Memory B cell (primary cell): ENCODE measurements at places on chromosomes 2 and 18.

GRCh38 chr2:102551329-102552096, 67.8 kb upstream of the SLC9A2 start:
- no peaks in the 10 kb centered on the region for H3K27me3 ChIP-seq
- H3K36me3 ChIP-seq = peaks cover 1% of the 10 kb centered on the region
- no peaks in the 10 kb centered on the region for H3K4me1 ChIP-seq
- no peak for DNase-seq

DNA sequence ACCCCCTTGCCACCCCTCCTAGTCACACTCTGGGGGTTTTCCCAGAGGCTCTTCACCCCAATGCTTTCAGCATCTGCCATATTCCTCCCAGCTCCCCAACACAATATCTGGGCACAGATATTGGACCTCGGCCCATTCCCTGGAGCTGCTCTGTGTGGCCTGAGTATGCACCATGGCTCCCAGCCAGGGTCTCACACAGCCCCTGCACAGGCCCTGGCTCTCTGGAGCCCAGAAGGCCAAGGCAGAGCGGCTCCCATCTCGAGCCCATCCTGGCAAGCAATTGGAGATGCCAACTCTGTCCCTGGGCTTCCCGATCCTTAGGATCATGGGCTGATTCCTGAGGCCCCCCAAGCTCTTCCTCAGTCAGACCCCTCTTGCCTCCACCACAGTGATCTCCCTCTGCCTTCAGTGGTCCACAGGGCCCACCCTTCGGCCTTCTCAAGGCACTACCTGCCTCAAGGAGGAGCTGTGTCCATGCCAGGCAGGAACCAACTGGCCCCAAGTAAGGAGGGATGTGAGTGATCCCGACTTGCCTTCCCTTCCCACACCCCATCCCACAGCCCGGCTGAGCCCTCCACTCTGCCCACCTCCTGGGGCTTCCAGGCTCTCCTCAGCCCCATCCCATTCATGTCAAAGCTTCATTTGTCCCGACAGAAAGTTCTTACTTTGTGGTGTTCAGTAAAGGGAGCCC, 62.7 kb downstream of the ADD2 start:
- H3K4me3 ChIP-seq = no peak overlapping the region
- no peaks in the 10 kb centered on the region for H3K27me3 ChIP-seq
- DNase-seq = no peak

DNA sequence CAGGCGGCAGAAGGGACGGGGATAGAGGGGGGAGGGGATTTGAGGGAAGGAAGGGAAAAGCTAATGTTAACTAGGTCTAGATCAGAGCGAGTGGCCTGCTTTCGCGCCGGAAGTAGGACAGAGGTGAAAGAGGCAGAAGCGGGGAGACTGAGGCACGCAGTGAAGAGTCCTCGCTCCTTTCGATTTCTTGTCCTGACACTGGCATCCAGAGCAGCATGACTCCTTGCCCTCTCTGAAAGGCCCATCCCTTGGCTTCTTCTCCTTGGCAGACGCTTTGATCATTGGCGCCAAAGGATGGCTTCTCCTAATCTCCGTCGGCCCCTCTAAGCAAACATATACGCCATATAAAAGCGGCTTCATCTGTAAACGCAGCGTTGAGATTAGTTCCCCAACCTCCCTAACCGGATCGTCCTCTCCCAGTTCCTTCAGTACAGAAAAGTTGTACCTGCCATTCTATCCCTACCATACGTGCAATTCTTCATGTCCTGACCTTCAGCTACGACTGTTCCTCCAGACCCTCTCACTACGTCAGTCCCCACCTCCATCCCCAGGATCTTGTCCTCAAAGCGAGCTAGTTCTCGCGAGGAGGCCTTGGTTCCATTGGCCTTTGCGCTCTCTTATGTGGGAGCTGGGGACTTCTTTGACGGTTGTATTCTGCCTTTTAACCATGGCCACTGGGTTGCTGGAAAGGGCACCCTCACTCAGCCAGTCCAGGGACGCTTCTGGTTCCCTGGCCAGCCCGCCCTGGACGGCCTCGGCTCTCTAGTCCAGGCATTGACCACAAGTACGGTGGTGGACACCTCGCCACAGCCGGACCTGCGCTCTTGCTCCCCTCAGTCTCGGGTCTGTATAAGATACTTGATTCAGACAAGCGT, 857 bp upstream of the NEUROD1 start:
- H3K27me3 ChIP-seq = peaks cover 45% of the 10 kb centered on the region
- peaks cover 7% of the 10 kb centered on the region for H3K36me3 ChIP-seq
- DNase-seq = no peak
- peak overlapping the region; percentile 51 for H3K4me3 ChIP-seq
- no peak overlapping the region for H3K27ac ChIP-seq

DNA sequence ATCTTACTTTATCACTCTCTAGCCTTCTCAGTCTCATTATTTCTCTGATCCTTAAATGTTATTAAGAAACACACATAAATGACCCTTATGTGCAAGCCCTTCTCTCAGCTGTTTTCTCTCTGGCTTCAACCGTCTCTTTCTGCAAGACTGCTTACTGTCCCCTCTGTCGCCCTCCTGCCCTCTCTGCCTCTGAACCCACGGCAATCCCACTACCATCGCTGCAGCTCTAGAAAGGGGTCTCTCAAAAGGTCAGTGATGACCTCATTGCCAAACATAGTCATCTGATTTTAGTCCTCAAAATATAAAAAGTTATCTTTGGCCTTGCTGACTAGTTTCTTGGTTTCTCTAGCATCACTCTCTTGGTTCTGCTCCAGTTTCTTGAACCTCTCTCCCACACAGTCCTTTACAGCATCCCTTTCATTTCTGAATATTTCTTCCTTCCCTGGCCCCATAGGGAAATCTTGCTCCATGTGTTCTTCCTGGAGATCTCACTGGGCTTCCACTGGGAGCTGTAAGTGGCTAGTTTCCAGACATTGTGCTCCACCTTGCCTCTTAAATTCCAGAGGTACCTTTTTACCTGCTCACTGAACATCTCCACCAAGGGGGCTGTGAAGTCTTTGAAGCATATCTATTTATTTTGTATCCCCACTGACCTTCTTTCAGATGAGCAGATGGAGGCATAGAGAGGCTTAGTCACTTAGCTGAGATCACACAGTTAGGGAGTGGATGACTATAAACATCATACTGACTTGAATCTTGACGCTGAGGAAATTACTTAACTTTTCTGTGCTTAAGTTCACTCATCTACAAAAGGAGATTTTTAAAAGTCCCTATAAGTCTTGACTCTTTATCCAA, 96.2 kb downstream of the PDE1A start:
- no peak overlapping the region for H3K27ac ChIP-seq
- DNase-seq = no peak
- no peaks in the 10 kb centered on the region for H3K4me1 ChIP-seq
- H3K4me3 ChIP-seq = no peak overlapping the region
- H3K27me3 ChIP-seq = no peaks in the 10 kb centered on the region
- H3K36me3 ChIP-seq = no peaks in the 10 kb centered on the region

- peaks cover 2% of the 10 kb centered on the region for H3K36me3 ChIP-seq
- H3K27me3 ChIP-seq = peaks cover 1% of the 10 kb centered on the region
- H3K4me3 ChIP-seq = no peak overlapping the region
- no peaks in the 10 kb centered on the region for H3K4me1 ChIP-seq
- no peak overlapping the region for H3K27ac ChIP-seq
These were observed 40.6 kb upstream of the MSTN start for GRCh38 chr2:190103144-190103543.

GRCh38 chr2:144505245-144505831, 14.6 kb downstream of the ZEB2 start:
- peaks cover 50% of the 10 kb centered on the region for H3K4me1 ChIP-seq
- peaks cover 9% of the 10 kb centered on the region for H3K36me3 ChIP-seq
- H3K27me3 ChIP-seq = no peaks in the 10 kb centered on the region
- H3K27ac ChIP-seq = peak overlapping the region; percentile 56

- H3K4me1 ChIP-seq = no peaks in the 10 kb centered on the region
- no peak overlapping the region for H3K27ac ChIP-seq
- DNase-seq = no peak
- no peak overlapping the region for H3K4me3 ChIP-seq
- no peaks in the 10 kb centered on the region for H3K36me3 ChIP-seq
- no peaks in the 10 kb centered on the region for H3K27me3 ChIP-seq
These were observed 391.5 kb upstream of the VWC2L start for GRCh38 chr2:214019229-214019972.

DNA sequence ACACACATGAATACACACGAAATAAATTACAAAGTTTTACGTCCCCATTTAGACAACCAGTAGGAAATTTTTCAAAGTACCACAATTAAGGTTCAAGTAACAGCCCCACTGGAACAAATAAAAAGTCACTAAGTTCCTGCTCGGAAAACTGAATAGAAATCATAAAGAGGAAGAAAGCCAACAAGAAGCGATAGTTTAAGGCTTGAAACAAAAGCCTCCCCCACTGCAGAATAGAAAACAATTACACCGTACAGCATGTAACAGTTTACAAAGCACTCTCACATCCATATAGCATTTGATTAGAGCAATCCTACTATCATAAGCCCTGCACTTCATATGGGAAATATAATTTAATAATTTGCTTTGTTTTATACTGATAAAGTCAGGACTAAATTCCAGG, 15.5 kb downstream of the KLF7 start:
- H3K36me3 ChIP-seq = peaks cover 9% of the 10 kb centered on the region
- DNase-seq = no peak
- H3K4me3 ChIP-seq = no peak overlapping the region
- no peaks in the 10 kb centered on the region for H3K27me3 ChIP-seq
- H3K27ac ChIP-seq = no peak overlapping the region
- H3K4me1 ChIP-seq = peaks cover 42% of the 10 kb centered on the region

DNA sequence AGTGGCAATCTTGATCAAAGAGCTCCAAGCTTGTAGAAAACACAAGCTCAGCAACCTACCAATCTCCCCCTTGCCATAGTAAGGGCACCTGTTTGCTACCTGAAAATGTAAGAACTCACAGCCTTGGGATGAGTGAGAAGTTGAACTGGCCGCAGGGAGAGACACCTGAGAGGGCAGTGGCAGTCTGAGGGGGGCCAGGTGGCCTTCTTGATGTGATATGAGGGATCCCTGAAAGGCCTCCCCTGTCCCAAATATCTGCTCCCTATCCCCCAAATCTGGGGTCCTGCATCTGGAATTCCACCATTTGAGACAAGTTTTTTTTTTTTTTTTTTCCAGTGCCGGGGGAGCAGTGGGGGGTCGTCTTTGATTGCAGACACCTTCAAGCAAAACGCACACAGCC, 230.2 kb upstream of the SMAD2 start:
- H3K27ac ChIP-seq = no peak overlapping the region
- H3K36me3 ChIP-seq = no peaks in the 10 kb centered on the region
- H3K4me3 ChIP-seq = peak overlapping the region; percentile 57
- peaks cover 16% of the 10 kb centered on the region for H3K27me3 ChIP-seq
- DNase-seq = no peak

DNA sequence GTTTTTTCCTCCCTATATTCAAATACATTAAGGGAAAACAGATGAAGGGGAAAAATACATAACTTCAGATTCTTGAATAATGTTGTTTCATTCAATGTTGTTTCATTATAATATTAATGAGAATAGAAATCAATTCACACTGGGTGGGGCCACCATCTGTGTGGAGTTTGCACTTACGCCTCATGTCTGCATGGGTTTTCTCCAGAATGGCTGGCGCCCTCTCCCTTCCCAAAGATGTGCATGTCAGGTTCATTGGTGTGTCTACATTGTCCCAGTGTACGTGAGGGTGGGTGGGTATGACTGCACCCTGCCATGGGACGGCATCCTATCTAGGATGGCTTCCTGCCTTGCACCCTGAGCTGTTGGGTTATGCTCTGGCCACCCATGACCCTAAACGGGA, 51.7 kb downstream of the COBLL1 start:
- H3K27me3 ChIP-seq = no peaks in the 10 kb centered on the region
- DNase-seq = no peak
- no peak overlapping the region for H3K4me3 ChIP-seq
- peaks cover 1% of the 10 kb centered on the region for H3K36me3 ChIP-seq

- H3K27me3 ChIP-seq = no peaks in the 10 kb centered on the region
- no peak overlapping the region for H3K27ac ChIP-seq
- H3K4me1 ChIP-seq = no peaks in the 10 kb centered on the region
- DNase-seq = no peak
- H3K36me3 ChIP-seq = no peaks in the 10 kb centered on the region
These were observed 174.3 kb downstream of the ERBB4 start for GRCh38 chr2:212364112-212364985.

DNA sequence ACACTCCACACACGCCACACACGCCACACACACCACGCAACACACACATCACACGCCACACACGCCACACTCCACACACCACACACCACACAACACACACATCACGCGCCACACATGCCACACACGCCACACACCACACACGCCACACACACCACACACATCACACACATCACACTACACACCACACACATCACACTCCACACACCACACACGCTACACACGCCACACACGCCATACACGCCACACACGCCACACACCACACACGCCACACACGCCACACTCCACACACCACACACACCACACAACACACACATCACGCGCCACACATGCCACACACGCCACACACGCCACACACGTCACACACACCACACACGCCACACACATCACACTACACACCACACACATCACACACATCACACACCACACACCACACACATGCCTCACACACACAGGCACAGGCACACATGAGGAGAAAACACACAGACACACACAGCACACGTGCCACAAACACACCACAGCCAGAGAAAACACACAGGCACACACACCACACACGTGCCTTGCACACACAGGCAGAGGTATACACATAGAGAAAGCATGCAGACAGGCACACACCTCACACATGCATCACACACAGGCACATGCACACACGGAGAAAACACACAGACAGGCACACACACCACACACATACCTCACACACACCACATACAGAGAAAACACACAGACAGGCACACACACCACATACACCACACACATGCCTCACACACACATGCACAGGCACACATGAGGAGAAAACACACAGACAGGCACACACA, 241.5 kb upstream of the MYT1L start:
- no peak overlapping the region for H3K27ac ChIP-seq
- no peak for DNase-seq
- H3K4me3 ChIP-seq = no peak overlapping the region
- H3K27me3 ChIP-seq = peaks cover 1% of the 10 kb centered on the region

- peaks cover 41% of the 10 kb centered on the region for H3K4me1 ChIP-seq
- peak overlapping the region; percentile 4 for H3K4me3 ChIP-seq
- H3K36me3 ChIP-seq = peaks cover 19% of the 10 kb centered on the region
- no peak for DNase-seq
- no peaks in the 10 kb centered on the region for H3K27me3 ChIP-seq
These were observed 2.4 kb downstream of the TMEM185B start for GRCh38 chr2:120220756-120221155.

GRCh38 chr2:86786001-86786536, 4.6 kb downstream of the CD8A start:
- H3K4me3 ChIP-seq = no peak overlapping the region
- H3K27me3 ChIP-seq = peaks cover 8% of the 10 kb centered on the region
- no peak for DNase-seq
- peaks cover 17% of the 10 kb centered on the region for H3K4me1 ChIP-seq

GRCh38 chr2:5076599-5076998, 615.6 kb upstream of the SOX11 start:
- no peaks in the 10 kb centered on the region for H3K4me1 ChIP-seq
- H3K27me3 ChIP-seq = no peaks in the 10 kb centered on the region
- DNase-seq = no peak
- H3K4me3 ChIP-seq = no peak overlapping the region

DNA sequence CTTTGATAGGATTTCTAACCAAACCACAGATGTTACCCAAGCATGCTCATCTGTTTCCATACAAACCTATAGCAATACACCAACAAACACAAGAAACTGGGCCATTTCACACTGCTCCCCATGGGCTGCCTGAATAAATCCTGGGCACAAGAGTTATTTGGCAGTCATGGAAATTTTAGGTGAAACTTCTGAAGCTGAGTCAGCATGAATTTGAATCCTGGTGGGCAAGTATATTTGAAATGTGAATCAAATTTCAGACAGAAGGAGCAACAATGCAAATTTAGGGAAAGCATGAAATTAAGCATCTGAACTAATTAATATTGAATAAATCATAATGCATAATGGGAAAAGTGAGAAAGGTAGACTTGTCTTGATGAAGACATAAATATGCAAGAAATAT, 15.9 kb upstream of the TRIM43 start:
- no peak overlapping the region for H3K4me3 ChIP-seq
- DNase-seq = no peak
- no peaks in the 10 kb centered on the region for H3K4me1 ChIP-seq
